ENCODE measurements at places on chromosomes 12 and 14.

- DNase-seq: no peak
Measured at GRCh38 chr14:41891624-41892023, 284.9 kb downstream of the LRFN5 start.

- no peak for DNase-seq
Measured at GRCh38 chr12:62834971-62835547, 99.9 kb downstream of the PPM1H start.

GRCh38 chr12:16282978-16283377 is 5.5 kb upstream of the SLC15A5 start:
- DNase-seq: no peak

DNA sequence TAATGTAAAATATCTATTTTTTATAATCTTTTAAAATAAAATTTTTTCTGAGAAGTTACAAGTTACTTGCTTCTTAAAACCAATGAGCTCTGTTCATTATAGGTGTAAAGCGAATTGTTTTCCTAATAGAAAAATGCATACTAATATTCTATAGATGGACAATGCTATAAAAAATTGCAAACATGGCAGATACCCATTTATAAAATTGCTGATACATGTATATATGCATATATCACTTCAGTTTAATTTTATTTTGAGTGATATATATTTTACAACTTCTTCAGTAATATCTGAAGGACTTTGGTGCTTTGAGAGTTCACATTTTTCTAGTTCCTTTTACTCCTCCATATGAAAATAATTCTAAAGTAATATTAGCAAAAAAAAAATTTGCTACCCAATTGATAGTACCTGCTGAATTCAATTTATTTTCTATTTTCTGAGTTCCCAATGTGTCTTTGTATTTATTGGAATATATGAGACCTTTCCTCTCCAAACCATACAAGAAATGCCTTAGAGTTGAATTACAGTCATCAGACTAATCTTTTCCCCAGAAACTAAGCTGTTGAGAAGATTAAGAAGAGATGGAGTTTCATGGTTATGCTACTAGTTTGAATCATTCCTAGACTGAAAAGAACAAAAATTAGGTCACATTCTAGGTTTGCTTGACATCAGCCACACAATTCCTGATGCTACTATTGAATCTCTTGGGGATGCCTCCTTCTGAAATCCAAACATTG is 1937.5 kb upstream of the SEL1L start:
- no peak for DNase-seq

GRCh38 chr12:66107451-66107915 is 23.1 kb downstream of the LLPH start:
- DNase-seq: peak; percentile 74

DNA sequence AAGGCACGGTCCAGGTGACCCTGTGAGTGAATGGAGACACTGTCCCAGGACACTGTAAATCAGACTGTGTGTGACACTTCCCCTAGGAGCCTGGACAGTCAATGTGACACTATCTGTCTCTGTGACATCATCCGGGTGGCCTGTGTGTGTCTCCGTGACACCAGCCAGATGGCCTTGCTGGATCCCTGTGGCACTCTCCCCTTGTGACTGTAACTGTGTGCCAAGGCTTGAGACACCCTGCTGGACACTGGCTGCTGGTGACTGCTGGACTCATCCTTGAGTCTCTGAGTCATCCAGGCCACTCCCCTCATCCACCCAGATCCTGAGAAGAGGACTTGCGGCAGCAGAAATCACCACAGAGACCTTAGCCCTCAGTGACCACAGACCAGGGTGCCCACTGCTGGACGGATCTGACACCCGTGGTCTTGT is 51.6 kb downstream of the MVK start:
- DNase-seq: no peak
